NCI-H2171 (cell line): ENCODE measurements at places on chromosomes 12 and 14.

DNA sequence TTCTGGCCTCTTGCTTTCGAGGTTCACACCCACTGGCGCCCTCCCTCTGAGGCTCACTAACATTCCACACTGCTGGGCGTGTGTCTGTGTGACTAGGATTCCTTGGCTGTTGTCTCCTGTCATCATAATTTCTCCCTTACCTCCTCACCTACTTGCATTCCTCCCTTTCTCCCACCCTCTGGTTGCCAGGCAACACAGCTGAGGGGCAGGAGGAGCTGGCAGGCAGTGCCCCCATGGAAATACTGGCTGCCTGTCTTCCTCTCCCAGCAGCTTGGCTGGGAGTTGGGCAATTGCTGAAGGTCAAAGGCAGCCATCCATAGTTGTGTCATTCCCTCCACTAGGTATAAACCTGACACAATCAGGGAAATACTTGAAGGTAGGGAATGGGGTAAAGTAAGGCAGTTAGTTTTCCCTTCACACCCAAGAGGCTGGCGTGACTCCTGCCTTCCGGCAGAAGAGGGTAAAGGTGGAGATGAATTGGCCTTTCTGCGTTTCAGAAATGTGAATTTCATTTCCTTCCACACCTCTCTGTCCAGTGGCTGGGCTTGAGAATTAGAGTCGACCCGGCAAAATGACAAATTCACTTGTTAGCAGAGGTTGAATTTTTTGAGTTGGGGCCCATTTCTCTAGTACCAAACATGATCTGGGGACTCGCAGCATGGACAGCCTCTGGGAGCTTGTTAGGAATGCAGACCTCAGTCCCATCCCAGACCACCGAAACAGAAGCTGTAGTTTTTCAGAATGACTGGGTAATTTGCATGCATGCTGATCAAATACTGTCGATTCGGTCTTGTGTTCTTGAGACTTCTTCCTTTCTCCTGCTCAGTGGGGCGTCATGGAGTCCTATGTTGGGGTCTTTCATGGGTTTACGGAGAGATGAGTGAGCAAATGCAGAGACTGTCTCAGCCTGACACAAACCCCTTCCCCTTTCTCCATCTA lies 24.3 kb upstream of the EMP1 start:
- no peak for DNase-seq

- no peak for DNase-seq
Measured at GRCh38 chr12:95201056-95201670, 16.1 kb downstream of the FGD6 start.

GRCh38 chr12:107681455-107681835 lies 4.2 kb upstream of the PWP1 start:
- no peak for DNase-seq

DNA sequence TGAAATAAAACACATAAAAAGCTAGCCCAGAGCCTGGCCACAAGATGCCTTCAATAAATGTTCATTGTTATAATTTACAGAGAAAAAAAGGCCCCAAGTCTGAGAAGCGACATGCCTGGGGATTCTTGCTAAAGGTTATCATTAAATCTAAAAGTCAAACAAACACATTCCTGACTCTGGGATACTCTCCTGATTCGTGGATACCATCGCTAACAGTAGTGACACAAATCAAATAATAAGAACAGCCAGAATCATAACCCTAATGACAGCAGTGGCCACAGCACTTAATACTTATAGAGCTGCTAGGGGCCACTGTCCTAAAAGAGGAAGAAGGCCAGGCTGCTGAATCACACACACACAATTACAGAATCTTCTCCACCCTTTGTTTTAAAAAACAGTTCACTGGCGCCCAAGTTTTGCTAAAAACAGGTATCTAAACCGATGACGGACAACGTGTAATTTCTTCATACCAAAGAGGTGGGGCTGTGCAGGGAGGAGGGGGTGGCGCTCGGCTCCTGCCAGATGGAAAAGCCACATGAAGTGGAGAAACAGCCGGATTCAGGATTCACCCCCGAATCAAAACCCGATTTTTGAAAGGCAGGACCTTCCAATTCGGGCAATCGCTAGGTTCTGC lies 1.2 kb downstream of the CLIP1 start:
- peak; percentile 58 for DNase-seq

- no peak for DNase-seq
Measured at GRCh38 chr12:29534935-29535334, 37.4 kb upstream of the OVCH1 start.

GRCh38 chr12:120710805-120711296 lies 593 bp downstream of the UNC119B start:
- DNase-seq, result no peak

GRCh38 chr14:37114002-37114401 lies 58.4 kb downstream of the SLC25A21 start:
- no peak for DNase-seq

DNA sequence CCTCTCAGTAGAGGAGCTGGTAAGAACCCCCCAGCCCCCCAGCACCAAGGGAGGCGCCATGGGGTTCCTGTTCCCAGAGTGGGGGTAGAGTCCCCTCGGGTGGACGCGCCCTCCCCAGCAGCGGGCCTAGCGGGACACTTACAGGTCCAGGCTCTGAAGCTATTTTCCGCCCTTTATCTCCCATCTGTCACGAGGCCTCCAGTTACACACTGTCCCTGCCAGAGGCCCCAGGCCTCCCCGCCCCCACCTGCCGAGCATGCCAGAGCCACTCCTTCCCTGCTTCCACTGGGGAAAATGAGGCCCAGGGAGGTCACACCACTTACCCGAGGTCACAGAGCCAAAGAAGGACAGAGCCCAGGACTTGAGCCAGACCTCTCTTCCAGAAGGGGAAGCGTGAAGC lies 3.1 kb downstream of the C14orf180 start:
- DNase-seq, result no peak

DNA sequence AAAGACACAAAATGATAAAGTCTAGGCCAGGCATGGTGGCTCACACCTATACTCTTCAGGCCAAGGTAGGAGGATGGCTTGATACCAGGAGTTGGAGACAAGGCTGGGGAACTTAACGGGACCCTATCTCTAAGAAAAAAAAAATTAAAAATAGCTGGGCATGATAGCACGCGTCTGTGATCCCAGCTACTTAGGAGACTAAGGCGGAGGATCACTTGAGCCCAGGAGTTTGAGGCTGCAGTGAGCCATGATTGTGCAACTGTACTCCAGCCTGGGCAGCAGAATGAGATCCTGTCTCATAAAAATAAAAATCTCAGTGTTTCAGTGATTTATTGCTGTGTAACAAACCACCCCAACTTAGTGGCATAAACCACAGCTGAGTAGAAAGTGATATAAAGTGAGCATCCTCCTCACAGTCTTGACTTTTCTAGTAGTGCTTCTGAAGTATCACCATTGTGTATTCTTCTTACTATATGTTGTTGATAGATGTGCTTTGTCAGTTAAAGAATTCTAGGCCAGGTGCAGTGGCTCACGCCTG lies 10.6 kb upstream of the ATF1 start:
- no peak for DNase-seq

DNA sequence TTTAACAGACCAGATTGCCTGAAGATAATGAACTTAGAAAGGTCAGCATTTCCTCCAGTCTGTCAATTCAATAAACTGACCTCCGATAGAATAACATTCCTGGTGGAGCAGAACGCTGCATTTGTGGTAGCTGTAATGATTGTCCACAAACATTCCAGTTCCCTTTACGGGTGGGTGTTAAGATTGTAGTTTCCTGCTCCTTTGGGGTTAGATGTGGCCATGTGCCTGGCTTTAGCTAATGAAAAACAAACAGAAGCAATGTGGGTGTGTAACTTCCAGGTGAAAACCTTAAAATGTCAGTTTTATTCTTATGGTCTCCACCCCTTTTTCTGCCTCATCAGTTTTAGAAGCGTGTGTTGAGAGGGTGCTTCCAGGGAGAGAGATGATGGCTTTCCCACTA lies 217.3 kb upstream of the CRY1 start:
- no peak for DNase-seq

GRCh38 chr12:40692765-40693206 lies 547 bp downstream of the CNTN1 start:
- peak; percentile 58 for DNase-seq

DNA sequence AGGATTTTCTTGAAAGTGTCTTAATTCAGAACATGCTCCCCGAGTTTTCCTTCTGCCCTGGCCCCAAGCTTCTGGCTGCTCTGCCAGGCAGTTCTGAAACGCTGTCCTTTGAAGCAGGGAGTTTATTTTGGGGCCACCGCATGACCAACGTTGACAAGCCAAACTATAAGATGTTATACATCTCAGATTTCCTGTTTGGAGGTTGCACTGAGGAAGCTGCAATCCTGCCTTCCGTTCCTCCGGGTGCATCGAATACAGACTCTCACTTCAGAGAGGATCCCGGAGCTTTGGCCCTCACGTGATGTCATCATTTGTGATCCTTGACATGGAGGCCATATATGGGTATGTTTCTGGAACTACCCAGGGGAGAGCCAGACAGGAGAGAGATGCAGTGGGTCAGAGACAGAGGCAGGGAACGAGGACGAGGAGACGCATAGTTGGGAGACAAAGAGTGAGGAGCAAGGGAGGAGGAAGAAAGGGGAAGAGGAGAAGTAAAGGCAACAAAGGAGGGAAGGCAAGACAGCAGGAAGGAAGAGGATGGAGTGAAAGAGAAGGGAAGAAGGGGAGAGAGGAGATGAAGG lies at the start of gene ASB2:
ASB2 (minus strand) TSS at position 94 of the 581 bp plus-strand sequence. CDS start 12,031 bp downstream, outside the sequence.
- DNase-seq, result no peak

DNA sequence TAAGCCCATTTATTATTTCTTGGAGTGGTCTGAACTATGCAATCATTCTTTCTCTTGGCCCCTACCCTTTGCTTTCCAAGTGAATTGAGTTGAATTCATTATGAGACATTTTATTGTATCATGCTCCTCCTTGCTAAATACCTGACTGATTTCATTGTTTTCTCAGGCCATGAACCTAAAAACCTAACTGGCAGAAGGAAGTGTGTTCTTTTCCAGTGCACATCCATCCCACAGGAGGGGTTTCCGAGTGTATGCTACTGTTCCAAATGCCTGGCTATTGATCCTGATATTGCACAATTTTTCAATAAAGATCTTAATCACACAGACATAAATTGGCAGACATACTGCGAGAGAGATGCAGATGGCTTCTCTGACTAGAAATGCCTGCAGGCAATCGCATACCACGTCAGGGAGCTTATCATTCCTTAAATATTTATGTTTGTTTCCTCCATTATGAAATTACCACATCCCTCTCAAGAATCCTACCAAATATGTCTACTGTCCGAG lies 162.2 kb upstream of the EGLN3 start:
- DNase-seq, result no peak

- DNase-seq, result no peak
Measured at GRCh38 chr14:79705126-79705894, 506.0 kb downstream of the DIO2 start.

DNA sequence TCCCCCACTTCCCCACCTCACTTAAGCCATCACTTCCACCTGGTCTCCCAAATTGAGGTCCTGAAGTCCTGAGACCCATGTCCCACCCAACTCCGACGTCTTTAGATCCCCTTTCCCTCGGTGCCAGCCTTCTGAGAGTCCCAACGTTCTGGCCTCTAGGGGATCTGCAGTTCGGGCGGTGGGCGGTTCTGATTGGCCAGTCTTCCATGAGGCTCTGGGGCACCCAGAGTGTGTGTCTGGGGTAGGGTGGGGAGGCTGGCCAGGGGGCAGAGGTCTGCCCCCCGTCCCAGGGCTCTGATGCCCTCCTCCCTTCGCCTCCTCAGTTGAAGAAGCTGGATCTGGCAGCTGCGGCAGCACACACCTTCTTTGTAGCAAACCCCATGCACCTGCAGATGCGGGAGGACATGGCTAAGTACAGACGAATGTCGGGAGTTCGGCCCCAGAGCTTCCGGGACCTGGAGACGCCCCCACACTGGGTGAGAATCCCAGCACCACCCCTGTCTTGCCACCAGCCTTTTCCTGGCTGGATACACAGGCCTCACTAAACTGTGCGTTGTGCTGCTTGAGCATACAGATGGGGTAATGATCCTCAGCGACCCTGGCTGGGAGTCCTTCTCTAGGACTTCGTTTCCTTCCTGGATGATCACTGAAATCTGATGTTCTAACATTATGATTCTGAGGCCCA lies 1.5 kb downstream of the P3H3 start:
- no peak for DNase-seq

DNA sequence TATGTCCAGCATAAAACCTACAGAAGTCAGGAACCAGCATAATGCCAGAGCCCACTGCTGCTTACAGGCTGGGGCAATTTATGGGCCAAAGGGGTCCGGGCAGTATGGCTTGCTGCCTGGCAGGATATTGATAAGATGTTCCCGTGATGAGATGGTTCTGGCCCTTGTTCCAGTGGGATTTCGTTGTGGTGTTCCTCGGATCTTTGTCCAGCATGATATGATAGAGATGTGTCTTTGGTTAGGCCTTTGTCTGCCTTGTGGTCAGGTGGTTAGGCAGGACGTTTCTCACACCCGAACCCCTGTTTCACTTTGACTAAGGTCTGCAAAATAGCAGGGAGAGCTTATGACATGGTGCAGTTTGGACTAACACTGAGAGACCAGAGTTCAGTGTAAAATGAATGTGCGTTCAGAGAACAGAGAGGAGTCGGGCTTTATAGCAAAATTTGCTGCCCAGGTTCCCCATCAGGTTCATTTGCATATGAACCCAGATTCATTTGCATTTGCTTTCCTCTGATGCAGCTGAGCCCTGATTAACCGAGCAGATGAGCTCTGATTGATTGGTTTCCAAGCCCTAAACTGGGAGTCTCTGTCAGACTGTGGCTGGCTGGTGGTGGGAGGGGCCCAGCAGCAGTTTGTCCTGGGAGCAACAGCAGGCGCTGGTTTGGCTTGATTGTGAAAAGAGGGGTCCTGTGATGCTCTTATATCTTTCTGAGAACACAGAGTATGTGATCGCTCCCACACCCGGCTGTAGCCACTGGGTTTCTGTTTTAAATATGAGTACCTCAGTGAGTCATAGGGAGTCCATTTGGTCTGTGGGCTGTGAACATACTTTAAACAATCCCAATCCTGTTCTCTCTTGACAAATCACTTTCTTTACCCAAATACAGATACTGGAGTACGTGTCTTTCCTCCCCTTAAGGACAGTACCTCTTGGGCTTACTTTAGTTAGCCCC lies 156.3 kb upstream of the PZP start:
- no peak for DNase-seq

DNA sequence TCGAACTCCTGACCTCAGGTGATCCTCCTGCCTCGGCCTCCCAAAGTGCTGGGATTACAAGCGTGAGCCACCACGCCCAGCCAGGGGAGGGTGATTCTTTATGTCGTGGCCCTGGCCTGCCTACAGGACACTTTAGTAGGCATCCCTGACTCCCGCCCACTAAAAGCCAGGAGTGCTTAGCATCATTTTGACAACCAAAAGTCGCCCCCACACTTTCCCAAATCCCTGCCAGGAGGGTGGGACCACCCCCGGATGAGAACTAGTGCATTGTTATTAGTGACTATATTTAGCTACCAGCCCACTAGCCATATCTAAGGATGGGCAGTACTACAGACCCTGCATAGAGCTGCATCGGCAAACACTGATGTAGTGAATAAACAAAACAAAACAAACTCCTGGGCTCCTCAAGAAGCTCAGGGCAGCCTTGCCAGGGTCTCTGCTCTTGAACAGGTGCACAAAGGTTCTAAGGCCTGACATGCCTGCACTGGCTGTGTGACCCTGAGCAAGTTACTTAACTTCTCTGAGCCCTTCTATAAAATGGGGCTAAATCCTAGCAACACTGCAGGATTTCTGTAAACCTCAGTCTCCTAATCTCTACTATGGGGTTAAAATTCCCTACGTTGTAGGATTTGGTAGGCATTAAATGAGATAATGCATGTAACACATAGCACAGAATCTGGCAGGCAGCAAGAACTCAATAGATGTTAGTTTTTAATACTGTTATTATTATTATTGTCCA lies 2.2 kb downstream of the CAMKK2 start:
- DNase-seq, result no peak
